T1000 (cell line): ENCODE measurements at places on chromosomes 2 and 18.

- no peak for DNase-seq
Measured at GRCh38 chr18:39701055-39701783, 2135.6 kb upstream of the CELF4 start.

DNA sequence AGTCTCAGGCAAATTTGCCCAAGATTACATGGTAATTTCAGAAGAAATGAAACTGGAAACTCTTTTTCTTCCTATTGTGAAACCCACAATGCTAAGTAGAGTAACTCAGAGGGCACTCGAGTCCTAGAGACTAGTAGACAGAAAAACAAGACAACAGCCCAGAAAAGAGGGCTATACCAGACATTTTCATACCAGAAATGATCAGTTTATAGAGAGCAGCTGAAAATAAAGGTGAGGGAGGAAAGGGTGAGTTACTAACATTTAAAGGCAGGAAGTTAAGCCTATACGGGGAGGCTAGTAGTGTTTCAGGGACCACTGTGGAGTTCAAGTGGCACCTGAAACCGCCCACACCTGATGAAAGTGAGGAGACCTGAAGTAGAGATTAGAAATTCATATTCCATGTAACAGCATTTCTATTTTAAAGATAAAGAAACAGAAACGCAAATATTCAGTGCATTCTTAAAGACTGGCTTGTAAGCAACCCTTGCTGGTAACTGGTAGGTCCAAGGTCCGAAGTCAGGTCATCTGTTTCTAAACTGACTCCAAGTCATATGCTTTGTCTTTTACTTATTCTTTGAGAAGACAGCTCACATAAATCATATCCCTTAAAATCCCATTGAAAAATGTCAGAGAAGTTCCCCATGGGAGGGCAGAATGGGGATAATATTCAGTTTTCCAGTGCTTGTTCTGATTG is 145.1 kb upstream of the ITGB6 start:
- DNase-seq = no peak

- no peak for DNase-seq
Measured at GRCh38 chr2:232299084-232299483, 79.5 kb upstream of the ALPP start.

GRCh38 chr2:23434721-23435121 is 49.7 kb downstream of the KLHL29 start:
- no peak for DNase-seq

GRCh38 chr2:85852937-85853498 is 35.8 kb downstream of the ST3GAL5 start:
- no peak for DNase-seq

DNA sequence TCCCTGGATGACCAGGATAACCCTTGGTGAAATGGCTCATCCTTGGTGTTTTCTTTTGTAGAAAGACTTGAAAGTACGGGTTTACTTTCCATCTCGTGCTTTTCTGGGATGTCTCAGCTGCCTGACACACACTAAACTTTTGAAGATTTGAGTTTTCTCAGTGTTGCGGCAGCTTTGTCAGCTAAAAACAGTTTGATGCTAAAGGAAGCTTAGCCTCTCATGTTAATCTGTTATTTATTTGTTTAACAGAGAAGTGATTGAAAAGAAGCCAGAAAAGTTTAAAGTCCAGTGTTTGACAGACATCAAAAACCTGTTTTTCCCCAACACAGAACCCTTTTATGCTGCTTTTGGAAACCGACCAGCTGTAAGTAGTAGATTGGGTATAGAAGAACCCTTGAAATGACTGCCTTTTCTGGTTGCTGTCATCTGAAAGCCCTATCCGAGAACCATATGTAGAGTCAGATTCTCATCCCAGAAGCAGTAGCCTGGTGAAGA is 72.8 kb downstream of the LPIN1 start:
- DNase-seq = no peak

DNA sequence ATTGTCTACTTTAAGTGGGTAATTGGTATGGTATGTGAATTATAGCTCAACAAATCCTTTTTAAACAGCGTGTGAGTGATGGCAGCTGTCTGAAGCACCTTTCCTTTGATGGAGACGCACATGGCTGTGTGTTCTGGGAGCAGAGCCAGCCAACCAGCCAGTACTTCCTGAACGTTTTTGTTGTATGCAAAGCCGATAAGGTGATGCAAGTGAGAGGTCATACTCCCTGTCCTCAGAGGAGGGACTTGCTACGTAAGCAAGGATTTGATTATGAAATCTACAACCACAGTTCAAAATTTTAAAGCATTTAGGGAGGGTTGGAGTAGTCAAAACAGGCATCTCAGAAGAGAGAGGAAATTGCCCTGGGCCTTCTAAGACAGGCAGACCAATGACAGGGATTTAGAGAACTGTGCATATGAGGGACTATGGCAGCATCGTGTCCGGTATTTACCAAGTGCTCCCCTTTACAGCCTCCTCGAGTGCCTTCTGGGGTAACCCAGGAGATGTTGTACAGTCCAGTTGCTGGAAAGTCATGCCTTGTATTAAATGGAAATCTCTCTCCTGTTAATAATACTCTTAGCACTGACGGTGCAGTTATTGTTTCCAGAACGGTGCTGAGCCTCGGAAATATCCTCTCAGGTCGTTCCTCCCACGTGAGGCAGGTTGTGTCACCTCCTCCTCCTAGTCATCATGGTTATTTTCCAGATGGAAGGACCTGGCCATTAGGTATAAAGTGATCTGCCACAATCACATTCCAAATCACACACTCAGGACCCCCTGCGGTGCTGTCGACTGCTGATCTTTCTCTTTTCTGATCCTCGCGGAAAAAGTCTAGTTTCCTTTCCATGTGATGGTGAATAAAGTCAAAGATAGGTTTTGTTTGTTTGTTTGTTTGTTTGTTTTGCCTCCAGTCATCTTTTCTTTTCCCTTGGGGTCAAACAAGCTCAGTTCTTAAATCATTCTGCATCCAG is 28.4 kb downstream of the ARHGEF4 start:
- no peak for DNase-seq
